8988T (cell line): ENCODE measurements at places on chromosomes 5 and 9.

- no peak for DNase-seq
These were observed 39.1 kb upstream of the UNC5A start for GRCh38 chr5:176771102-176771845.

- DNase-seq, result no peak
These were observed 187.0 kb upstream of the KCNN2 start for GRCh38 chr5:114174837-114175236.

GRCh38 chr5:6427694-6428093 is 21.0 kb upstream of the UBE2QL1 start:
- DNase-seq, result no peak

GRCh38 chr5:141788296-141788970 is 89.8 kb downstream of the PCDH1 start:
- no peak for DNase-seq

DNA sequence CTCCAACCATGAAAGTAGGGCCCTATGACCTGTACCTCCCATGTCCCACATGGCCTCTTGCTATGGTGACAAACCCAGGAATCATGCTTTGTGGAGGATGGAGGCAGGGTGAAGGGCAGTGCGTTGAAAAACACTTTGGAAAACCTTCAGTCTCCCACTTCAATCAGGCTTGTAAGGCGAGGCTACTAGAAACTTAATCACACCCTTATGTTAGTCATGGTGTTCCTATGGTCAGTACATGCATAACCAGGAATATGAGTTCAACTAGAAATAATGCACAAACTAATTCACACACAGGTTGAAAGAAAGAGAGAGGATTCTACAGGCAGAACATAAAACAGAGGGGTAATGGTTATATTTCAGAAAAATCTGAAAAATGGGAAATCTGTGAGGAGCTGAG is 601.1 kb downstream of the KCTD16 start:
- DNase-seq, result no peak

DNA sequence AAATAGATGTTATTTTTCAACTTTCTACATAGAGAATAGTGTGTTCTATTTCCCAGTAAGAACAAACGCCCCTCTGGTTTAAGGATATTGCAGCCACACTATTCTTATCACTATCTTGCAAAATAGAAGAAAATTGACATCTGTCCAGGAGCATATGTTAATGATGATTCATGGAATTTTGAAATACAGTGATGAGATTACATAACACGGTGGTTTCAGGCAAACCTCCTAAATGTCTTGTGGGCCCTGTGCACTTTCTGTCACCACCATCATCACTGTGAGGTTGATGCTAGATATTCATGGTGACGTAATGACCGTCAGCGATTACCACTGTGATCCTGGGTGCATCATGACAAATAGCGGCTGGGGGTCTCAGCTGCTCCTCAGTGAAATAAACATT is 48.1 kb downstream of the CFAP90 start:
- DNase-seq, result no peak

DNA sequence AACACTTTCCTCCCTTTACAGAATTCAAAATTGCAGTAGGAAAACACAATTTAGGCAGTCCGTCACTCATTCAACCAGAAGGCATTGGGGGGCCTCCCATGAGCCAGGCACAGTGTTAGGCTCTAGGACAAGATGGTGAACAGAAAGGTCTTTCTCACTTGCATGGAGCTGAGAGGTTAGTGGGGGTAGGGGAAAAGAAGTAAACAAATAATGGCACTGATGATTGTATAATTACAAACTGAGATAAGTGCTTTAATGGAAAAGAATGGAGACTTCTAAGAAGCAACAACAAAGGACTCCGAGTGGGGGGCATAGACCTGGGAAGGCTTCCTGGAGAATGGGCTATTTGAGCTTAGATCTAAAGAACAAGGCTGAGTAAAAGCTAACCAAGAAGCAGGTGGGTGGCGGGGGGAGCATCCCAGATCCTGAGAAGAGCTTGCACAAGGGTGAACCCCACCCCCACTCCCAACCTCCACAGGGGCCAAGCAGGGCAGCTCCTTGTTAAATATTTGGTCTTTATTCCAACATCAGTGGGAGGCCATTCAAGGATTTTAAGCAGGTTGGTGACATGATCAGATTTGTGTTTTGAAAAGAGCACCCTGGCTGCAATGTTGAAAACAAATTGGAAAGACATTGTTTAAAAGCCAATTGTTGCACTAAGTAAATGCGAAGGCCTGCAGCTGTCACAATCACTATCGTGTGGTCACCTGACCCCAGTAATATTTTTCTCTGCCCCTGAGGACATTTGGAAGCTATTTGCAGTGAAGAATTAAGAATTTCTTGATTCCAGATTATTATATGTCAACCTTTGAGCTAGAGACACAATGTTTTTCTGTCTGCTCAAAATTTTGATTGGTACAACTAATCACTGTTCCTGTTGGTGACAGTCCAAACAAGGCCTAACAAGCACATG is 73.9 kb upstream of the EFNA5 start:
- DNase-seq, result no peak

GRCh38 chr5:53027913-53028312 is 38.8 kb downstream of the ITGA2 start:
- DNase-seq, result no peak

GRCh38 chr9:115395511-115396021 is 277.6 kb upstream of the TNC start:
- DNase-seq, result no peak

DNA sequence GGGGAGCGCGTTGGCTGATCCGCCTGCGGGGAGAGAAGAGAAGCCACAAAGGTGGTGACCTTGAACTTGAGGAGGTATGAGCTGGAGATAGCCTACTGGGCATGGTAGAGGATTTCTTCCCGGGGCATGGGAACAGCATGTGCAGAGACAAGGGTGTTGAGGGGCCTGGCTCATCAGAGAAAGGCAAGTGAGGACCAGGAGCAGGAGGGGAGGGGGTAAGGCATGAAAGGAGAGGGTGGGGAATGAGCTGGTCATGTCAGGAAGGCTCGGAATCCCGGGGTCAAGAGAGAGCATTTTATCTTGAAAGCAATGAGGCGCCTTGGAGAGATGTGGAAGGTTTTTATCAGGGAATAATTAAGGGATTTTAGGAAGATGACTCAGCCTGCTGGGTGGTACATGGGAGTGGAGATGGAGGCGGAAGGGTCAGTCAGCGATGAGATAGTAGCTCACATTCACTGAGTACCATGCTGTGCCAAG is 121.1 kb downstream of the LHX2 start:
- no peak for DNase-seq

DNA sequence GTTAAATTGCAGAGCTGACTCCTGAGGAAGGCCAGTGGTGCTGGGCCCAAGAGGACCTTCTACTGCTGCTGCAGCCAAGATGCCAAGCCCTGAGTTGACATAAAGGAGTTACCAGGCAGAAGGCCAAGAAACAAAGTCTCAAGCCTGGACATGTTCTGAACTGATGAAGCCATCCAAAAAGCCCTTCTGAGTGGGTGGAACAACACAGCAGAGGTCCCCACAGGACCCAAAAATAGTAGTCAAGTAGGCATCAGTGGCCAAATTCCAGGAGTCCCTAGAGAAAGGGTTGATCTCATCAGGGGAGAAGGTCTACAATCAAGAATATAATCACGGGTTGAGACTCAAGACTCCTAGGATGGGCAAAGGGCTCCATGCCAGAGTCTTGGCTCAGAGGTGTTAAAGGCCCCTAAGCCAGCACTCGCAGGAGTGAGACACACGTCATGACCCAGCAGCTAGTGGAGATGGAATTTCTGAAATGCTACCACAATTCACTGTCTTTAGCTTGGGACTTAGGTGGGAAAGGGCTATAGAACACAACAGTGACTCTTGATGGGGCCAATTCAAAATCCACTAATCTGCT is 119.7 kb downstream of the FANCC start:
- no peak for DNase-seq

DNA sequence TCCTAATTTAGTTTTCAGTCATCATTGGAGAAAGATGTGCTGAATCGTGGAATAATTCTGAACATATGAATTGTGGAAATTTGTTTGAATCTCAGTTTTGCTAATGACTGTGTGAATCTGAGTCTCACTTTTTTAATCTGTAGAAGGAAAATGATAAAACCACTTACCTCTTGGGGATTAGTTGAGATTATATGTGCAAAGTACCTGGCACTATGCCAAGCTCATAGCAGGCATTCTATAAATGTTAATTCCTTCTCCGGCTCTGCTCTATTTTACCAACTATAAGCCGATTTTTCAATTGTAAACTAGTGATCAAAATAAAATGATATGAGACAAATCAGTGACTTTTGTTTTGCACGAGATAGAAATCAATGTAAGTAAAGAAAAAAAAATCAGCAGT is 290.8 kb downstream of the TRPM3 start:
- DNase-seq, result no peak

- no peak for DNase-seq
These were observed 347.9 kb upstream of the SEMA6A start for GRCh38 chr5:116922532-116922931.

- DNase-seq, result no peak
These were observed 121.4 kb upstream of the SV2C start for GRCh38 chr5:75961818-75962217.

DNA sequence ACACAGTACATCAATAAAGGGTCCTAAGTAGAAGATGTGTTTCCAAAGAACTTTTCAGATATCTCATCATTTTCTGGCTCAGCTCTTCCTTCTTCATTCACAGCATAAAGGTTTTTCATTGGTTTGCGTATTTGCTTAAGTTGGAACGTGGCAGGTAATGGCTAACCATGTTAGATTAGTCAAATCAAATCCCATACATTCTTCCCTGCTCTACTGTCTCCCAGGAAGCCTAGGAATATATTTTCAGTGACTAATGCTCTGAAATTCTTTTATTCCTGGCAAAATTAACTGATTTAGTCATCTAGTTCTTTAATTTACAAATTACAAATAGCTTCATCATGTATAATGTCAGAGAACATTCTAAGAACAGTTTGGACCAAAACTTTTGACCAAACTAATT is 99.6 kb upstream of the TMEM161B start:
- no peak for DNase-seq

DNA sequence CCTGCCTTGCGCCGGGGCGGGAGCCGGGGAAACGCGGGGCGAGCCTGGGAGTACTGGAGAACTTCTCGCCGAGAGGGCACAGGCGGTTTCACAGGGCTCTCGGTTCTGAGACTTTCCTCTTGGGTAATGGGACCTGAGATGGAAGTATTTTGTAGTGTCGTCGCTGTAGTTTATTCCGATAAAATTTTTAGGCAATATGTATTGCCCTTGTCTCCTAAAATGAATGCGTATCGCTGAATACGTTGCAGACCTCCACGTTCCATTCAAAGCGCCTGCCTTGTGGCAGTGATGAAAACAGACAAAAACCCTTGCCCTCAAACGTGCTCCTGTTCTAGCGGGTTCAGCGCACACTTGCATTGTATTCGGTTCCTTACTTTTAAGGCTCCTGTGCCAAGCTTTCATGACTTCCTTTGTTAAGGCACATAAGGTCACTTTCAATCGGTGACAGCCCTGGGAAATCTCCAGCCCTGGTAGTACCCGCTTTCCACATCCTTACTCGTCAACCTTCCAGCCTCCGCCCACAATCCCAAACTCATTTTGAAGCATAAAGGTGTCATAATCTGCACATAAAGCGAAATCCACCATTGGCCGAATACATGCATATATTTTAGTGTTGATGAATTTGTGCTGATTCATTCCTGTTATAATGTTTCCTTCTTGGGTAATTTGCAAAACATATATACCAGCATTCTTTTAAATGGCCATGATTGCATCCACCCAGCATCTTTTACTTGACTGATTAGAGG is 694 bp downstream of the RMI1 start:
- no peak for DNase-seq

DNA sequence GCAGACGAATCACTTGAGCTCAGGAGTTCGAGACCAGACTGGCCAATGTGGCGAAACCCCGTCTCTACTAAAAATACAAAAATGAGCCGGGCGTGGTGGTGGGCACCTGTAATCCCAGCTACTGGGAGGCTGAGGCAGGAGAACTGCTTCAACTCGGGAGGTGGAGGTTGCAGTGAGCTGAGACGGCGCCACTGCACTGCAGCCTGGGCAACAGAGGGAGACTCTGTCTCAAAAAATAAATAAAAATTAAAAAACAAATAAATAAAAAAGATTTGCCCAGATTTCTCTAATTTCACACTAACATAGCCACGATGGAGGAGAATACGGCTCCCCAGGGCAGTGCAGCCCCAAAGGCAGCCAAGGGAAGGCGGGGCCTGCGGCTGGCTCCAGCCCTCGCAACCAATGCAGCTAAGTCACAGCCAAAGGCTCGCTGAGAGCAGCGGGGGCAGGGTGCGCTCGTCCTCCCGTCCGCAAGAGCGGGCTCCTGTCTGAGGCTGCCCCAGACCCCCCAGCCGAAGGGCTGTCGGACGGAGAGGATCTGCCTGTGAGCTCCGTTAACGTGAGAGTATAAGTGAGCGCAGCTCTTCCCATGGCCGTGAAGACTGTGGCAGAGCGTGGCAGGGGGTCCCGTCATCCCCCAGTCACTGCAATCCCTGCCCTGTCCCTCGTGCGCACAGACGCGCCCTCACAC is 43.5 kb downstream of the SLC12A7 start:
- DNase-seq, result peak; percentile 54

DNA sequence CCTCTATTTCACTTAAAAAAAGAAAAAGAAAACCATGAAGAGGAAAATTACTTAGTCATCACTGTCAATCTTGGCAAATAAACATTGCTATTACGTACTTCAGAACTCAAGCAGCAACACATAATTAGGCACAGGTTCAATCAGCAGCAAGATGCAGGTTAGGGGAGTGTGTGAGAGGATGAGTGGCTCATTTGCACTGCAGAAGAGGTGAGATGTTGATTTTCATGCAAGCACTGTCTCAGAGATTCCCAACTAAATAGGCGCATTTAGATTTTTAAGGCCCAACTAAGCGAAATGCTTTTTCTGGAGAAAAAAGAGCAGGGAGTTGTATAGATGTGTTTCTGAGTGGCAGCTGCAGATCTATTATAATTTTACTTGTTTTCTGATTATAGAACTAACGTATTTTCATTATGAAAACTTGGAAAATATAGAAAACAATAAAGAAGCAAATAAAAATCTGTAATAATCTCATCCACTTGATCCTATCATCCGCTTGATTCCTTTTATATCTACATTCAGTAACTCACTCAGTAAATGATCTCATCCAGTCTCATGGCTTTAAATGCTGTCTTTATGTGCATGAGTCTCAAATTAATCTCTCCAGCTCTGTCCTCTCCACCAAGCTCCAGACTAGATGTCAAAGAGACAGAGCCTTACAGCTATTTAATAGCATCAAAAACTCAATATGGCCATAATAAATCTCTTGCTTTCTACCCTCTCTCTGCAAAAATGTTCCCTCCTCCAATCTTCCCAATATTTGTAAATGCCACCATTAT is 162.5 kb downstream of the ZNF462 start:
- no peak for DNase-seq

- DNase-seq, result no peak
These were observed 158.8 kb downstream of the C9orf152 start for GRCh38 chr9:110048976-110049698.

- no peak for DNase-seq
These were observed 275.3 kb downstream of the TMEM38B start for GRCh38 chr9:105969636-105970035.

GRCh38 chr5:39005566-39006232 is 68.5 kb downstream of the RICTOR start:
- no peak for DNase-seq
